ENCODE measurements at places on chromosomes 13 and 19.
A peak's percentile ranks its signal among the peaks of the same experiment; 100 is the strongest.

- no peak for DNase-seq
These were observed 31.3 kb upstream of the SIN3B start for GRCh38 chr19:16797876-16798275.

DNA sequence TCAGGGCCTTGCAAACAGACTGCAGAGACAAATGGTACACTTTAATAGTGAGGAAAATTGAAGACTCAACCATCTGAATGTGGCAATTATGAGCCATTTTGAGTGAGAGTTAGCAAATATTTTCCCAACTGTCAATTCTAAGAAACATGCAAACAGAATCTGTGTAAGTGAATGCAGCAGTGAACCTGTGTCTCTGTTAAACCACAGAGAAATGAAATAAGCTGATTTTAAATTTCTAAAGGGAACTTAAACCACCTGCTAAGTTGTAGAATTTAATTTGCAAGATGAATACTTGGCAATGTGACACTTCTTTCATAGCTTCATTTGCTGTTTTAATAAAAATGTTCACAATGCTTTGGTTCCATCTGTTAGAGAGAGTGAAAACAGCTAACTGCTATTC is 42.0 kb upstream of the TDRD3 start:
- DNase-seq, result no peak

DNA sequence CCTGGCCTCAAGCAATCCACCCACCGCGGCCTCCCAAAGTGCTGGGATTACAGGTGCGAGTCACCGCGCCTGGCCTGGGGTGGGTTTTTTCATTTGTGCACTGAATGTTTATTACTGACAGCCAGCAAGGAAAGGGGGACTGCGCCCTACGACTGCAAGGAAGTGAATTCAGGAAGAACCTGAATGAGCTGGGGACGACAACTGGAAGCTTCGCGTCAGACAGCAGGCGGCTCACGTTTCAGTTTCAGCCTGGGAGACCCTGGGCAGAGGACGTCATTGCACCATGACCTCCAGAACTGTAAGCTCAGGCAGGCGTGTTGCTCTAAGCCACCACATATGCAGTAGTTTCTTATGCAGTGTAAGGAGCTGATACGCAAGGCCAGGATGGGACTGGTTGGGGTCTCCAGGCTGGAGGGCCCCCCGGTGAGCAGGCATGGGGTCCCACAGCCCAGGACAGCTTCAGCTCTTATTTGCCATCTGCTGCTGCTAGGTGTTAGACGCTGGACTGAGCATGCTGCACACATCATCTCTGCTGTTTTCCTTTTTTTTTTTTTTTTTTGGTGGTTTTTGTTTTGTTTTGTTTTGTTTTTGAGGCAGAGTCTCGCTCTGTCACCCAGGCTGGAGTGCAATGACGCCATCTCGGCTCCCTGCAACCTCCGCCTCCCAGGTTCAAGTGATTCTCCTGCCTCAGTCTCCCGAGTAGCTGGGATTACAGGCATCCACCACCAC is 66.6 kb downstream of the GADD45B start:
- no peak for DNase-seq

DNA sequence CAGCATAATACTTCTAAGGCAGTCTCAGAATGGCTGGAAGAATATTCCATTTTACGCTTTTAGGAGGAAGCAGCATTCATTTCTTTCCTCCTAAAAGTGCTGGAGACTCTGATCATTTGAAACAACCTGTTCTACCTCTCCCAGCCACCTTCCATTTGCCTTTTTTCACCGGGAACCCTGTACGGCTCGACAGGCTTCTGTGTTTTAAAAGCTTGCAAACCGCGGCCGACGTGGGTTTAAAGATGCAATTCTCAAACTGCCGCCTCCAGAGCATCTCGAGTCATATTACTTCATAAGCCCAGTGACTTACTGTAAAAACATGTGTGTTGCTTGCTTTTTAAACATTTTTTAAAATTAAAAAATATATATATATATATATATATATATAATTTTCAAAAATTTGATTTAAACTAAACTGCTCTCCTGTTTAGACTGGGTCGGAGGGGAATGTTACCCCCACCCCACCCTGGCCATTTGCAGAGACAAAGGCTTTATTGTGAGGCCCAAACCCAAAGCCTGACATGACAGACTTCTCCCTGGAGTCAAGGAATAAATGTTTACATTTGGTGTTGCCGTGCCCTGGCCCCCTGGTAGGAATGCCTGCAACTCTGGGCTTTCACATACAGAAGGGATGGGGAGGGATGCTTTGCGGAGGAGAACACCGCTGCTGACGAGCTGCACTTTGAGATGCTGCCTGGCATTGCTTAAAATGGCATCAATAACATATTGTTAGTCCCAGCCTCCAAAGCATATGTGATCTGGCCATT is 30.4 kb downstream of the ZNF536 start:
- DNase-seq, result peak; percentile 79

DNA sequence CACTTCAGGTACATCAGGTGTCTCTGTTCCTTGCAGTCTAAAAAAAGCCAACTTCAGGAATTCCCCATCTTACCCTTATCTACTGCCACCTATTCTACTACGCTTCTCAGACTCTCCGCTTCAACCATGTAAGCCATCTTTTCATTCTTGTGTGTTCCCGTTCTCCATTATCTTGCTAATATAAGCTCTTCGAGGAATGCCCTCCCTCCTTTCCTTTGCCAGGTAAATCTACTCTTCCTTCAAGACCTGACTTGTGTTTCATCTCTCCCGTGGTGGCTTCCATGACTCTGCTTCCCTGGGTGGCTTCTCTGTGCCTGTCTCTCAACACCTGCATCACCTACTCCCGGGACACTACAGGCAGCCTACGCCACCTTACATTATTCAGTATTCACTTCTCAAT is 42.3 kb upstream of the MEDAG start:
- no peak for DNase-seq

DNA sequence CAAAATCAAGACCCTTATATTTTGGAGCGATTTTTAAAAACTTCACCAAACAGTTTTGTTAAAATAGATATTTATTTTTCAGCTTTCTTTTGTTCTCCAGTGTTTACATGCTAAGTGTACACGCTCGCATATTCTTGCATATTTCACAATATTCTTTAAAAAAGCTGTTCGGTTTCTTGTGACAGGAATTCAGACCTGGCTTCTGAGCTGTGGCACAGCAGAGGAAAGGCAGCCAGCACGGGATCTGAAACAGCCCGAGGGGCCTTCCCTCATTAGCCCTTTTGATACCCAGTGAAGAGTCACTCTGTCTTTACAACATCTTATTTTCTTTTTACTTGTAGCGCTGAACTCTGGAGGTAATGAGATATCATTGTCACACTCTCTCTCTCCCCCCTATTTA is 234.0 kb downstream of the B3GLCT start:
- DNase-seq, result no peak

DNA sequence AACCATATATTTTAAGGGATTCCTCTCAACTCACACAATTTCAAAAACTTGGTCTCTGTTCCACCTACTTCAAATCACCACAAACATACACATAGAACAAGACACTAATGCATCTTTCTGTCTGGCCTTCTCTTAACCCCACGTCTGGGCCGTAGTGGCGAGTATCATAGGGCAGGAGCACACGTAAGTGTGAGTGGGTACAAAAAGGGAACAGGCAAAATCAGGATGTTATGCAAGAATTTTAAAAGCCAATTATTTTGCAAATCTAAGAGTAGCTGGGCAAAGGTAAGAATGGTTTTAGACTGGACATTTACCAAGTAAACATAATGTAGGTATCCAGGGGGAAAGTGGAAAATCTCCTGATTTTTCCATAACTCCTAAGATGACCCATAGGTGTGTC is 35.1 kb downstream of the MTMR6 start:
- DNase-seq, result no peak
